ENCODE measurements at places on chromosomes 4 and X.
A peak's percentile ranks its signal among the peaks of the same experiment; 100 is the strongest.

DNA sequence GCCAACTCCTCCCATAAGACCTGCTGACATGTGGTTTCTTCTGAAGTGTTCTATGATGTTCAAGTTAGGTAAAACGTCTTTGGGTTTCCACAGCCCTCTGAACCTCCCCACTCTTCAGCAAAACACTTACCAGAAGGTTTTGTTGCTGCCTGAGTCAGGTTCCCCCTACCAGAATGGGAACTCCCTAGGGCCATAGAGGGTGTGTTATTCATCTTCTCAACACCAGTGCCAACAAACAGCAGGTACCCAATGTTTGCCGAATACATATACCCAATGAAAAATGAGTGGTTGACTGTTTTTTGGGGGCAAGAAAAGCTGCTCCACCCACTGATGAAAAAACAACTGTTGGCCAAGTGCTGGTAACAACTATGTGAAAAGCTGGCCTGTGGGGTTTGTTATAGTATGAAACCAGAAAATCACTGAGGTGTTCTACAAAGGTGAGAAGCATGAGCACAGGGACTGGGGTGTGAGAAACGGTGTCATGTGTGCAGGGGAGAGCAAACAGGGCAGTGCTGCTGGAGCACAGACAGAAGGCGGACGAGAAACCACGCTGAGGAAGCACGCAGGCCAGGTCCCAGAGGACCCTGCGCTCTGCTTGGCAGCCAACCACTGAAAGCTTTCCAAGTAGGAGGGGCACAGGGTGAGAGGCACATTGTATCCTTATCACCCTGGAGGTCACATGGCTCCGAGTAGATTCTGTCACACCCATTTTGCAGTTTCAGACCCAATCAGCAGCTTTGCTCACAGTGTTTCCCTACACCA, 28.8 kb downstream of the ATP8A1 start:
- DNase-seq: peak; percentile 62

- no peak for DNase-seq
These were observed 211.6 kb upstream of the DKK2 start for GRCh38 chr4:107247738-107248137.

DNA sequence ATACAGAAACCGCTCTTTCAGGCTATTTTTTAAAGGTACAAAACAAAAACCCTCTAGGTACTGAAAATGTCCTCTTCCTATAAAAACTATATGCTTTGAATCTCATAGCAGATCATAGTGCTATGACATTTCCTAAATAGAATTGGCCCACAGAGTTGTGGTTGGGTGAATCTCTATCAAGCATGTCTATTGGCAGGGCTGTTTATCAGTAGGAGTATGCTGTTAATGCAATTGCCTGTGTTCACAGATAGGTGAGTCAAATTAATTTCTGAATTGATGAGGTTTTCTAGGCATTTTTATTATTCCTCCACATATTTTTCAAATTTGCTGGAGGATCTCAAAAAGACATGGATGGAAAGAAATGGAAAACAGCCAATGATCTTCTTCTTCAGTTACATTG, 73.9 kb downstream of the QRFPR start:
- DNase-seq: no peak

GRCh38 chr4:169241464-169241863, 29.3 kb downstream of the SH3RF1 start:
- no peak for DNase-seq

DNA sequence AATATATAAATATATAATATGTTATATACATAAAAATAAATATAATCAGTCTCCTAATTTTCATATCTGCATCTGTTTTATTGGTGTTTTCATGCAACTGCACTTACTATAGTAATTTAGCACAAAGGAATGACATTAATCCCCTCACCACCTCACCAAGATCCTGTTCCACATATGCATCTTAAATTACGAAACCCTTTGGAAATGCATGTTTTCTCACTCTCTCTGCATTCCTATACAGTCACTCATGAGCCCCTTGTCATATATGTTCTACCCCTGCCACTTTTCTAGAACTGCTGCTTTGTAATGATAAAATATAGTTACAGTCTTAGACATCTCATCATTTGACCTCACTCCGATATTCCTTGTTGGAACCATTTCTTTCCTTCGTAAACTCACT, 728.7 kb upstream of the SLIT2 start:
- DNase-seq: no peak

DNA sequence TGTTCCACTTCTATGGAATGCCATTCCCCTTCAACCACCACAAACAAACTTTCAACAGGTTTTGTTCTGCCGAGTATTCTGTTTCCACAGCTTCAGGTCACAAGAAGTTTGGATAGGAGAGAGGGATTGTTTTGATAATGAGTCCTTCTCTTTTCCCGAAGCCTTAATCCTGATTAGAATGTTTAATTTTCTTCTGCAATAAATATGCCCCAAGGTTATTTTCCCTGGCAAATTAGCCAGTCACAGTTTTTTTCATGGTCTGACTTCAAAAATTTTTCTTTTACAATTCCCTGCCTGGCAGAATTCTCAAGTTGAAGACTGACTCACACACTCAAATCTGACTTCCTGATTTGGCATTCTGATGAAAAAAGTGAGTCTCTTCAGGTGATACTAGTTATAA, 33.1 kb upstream of the EDNRA start:
- DNase-seq: no peak

DNA sequence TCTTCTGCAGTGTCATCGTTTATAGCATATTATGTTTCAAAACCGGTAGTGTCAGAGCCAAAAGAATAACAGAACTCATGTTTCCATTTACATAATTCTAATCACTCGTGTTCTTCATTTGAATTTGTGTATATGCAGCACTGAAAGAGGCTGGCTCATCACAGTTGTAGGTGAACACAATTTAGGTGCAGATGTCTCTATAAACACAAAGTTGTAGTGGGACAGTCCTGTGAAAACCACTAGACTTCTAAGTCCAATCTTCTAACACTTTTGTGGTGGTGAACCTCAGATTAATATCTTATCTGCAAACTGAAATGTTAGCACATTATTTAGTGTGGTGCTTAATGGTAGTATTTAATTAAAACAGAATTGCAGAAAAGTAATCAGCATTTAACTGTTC, 872.4 kb downstream of the C4orf33 start:
- no peak for DNase-seq

DNA sequence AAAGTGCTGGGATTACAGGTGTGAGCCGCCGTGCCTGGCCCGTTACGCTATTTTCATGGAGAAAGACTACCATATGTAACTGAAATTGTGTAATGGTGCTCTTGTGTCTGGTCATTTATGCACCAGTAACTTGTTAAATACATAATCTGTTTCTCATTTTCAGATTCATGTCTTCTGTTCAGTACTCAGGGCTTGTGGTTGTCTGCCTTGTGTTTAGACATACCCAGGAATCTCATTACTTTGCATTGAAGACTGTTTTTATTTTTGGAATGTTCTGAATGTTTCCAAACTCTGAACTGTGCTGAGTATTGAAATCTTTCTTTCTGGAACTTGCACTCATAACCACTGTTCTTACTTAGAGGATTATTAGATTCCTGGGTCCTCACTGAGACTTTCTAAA, 52.8 kb downstream of the PDLIM5 start:
- DNase-seq: no peak

- no peak for DNase-seq
These were observed 352.8 kb downstream of the SPRY1 start for GRCh38 chr4:123749383-123749782.

DNA sequence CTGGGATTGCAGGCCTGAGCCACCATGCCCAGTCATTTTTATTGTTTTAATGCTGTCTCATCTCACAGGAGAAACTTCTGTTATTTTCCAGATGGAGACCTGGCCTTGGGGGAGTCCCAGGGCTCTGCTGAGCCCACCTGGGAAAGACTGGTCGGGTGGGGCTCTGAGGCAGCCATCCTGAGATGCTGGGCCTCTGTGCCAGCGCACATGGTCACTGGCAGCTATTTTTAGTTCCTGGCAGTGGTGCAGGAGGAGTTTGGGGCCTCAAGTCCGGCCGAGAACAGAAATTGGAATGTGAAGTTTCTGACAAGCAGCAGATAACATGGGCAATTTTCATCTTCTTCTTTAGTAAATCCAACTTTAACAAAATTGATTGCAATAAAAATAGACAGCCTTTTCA, 44.5 kb downstream of the SORCS2 start:
- DNase-seq: no peak

GRCh38 chr4:4502694-4503311, 39.0 kb downstream of the STX18 start:
- DNase-seq: peak; percentile 20

DNA sequence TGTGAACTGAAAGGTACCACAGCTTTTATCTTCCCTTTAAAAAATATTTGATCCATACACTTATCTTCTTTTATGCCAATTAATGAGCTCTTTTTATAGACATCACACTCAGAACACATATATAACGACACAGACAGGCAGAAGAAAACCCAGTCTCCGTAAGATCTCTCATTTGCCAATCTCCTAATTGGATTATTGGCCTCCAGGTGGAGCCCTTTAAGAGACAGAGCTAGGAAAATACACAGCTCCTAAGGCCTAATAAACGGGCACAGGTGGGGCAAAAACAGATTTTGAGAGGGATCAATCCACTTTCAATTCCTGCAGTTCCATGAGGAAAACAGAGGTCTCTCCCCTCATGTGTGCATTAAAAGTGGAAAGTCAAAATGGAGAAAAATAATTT, 1495.4 kb downstream of the RPA4 start:
- no peak for DNase-seq

GRCh38 chr4:65624651-65625050, 45.6 kb downstream of the EPHA5 start:
- no peak for DNase-seq

- DNase-seq: no peak
These were observed 227.4 kb downstream of the SLC7A11 start for GRCh38 chr4:138014590-138015288.

DNA sequence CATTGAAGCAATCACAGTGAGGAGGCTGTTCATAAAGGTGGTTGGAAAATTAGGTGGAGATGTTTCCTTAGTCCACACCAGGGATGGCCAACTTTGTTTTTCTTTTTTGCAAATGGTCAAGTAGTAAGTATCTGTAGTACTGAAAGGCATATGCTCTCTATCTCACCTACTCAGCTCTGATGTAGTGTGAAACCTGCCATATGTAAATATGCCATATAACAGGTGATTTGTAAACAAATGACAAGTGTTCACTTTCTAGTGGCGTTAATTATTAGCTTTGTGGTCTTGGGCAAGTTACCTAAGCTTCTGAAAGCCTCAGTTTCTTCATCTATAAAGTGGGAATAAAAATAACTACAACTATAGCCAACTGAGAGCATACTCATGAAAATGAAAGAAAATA, 421.4 kb upstream of the LCORL start:
- no peak for DNase-seq

DNA sequence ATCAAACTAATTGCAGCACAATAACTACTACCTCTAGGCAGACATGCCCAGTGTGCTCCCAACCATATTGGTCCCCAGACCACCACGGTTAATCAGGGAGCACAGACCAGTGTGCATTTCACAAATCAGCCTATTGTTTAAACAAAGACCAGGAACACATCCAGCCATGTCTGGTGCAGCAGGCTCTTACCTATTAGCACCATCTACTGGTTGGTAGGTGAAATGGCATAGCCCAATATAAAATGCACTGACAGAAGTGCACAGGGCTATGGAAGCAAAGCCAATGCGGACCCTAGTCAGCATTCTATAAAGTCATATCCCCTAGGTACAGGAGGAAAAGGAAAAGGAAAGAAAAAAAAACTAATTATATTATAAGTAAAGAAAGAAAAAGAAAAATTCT, 15.5 kb upstream of the CYLC1 start:
- no peak for DNase-seq

DNA sequence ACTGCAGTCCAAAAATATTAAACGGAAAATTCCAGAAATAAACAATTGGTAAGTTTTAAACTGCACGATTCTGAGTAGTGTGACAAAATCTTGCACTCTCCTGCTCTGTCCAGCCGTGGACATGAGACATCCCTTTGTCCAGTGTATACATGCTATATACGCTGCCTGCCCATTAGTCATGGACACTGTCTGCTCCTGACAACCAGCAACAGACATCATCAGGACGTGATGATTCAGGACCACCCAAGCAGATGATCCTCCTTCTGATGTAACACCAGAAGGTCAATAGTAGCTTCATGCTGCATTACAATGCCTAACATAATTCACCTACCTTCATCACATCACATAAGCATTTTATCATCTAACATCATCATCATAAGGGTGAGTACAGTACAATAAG, 36.3 kb downstream of the ATRX start:
- DNase-seq: no peak

GRCh38 chrX:43467608-43468234, 188.4 kb upstream of the MAOA start:
- DNase-seq: no peak

GRCh38 chr4:72629540-72629939, 60.5 kb upstream of the ADAMTS3 start:
- no peak for DNase-seq

GRCh38 chr4:71383984-71384383, 45.2 kb downstream of the SLC4A4 start:
- DNase-seq: no peak

DNA sequence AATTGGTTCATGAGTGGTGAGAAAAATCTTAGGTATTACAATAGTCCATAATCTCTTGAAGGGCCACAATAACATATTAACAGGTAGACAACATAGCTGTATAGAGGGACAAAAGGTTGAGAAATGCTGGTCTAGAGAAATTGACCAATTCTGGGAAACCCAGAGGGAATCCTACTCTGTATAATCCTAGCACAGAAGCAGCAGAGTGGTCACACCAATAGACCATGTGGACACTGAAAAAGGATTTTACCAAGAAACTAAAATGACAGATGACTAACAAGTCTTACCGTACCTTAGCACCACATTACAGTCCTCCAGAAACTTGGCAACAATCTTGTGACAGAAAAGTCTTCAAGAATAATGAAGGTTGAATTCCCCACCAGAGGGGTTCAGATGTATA, 169.1 kb upstream of the PCDH18 start:
- no peak for DNase-seq

- peak; percentile 91 for DNase-seq
These were observed 35.3 kb downstream of the NBDY start for GRCh38 chrX:56764153-56764974.

DNA sequence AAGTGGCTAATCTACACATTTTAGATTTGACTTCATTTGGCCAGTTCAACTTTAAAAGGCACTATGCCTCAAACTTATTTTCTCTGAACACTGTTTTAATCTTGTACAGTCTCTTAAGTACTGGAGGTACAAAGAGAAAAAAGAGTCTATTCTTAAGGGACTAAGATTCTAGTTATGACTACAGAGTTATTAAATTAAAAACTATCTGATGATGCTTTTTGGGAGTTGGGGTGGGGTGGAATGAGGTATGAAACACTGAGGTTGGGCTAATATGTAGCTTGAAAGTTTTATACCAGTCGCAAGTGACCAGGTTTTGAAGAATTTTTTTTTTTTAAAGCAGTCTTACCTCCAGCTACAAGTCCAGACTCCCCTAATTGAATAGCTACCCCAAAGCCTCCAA, 17.7 kb upstream of the GPR34 start:
- DNase-seq: no peak

- no peak for DNase-seq
These were observed 24.1 kb downstream of the OPHN1 start for GRCh38 chrX:68409194-68409593.

DNA sequence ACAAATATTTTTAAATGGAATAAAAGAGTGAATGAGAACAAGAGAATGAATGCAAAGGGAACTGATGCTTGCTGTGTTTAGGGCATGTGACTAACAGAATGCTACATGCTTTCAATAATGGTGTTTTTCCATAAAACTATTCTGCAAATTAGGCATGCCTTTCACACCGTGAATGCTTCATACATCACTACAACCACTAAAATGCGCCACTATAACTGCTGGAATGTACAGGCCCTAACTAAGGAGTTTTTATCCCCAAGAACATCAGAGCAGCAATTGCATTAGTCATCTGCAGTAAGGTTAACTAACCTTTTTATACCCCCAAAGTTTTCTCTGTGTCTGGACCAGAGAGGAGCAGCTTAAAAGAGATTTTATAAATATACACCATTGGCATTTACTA, 190.4 kb downstream of the ARAP2 start:
- DNase-seq: no peak

Measured in CD4-positive, alpha-beta T cell treated with Interleukin-6 at 100 ng/mL for 8 hours (primary cell).